ENCODE measurements at places on chromosomes 1 and 21.
A peak's percentile ranks its signal among the peaks of the same experiment; 100 is the strongest.

DNA sequence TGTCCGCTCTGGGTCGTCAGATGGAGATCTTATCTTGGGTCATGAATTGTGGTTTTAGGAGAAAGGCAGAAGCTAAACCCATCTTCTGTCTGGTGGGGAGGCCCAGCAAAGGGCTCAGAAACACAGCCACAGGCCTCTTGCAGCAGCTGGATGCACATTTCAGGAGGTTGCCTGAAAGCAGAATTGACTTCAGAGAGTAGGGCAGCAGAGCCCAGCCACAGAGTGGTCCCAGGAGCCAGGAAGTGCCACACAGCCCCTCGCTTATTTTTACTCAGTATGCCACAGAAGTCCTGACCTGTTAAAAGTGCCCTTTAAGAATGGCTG lies 8.3 kb upstream of the RIPK4 start:
- no peak overlapping the region for H3K4me3 ChIP-seq
- peaks cover 68% of the 10 kb centered on the region for H3K27me3 ChIP-seq
- H3K4me1 ChIP-seq = no peaks in the 10 kb centered on the region
- H3K36me3 ChIP-seq = no peaks in the 10 kb centered on the region
- no peak overlapping the region for H3K27ac ChIP-seq
- no peak for DNase-seq

DNA sequence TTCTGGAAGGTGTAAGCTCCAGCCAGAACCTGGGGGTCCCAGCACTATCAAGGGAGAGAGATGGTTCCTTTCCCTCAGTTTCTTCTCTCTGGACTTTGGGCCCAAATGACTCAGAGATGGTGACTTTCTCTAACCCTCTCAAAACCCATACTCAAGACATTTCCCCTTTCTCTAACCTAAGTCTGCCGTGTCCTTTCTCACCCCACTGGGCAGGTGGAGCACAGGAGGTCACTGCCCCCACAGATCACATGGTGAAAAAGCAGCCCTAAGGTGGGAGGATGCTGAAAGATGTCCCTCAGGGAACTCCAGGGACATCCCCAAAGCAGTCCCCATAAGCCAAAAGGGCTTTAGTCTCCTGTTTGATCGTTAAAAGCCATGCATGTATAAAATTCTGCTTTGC lies 173.7 kb downstream of the HIVEP3 start:
- no peaks in the 10 kb centered on the region for H3K36me3 ChIP-seq
- peaks cover 54% of the 10 kb centered on the region for H3K4me1 ChIP-seq
- no peak overlapping the region for H3K4me3 ChIP-seq
- DNase-seq = no peak
- H3K27me3 ChIP-seq = no peaks in the 10 kb centered on the region
- no peak overlapping the region for H3K27ac ChIP-seq

DNA sequence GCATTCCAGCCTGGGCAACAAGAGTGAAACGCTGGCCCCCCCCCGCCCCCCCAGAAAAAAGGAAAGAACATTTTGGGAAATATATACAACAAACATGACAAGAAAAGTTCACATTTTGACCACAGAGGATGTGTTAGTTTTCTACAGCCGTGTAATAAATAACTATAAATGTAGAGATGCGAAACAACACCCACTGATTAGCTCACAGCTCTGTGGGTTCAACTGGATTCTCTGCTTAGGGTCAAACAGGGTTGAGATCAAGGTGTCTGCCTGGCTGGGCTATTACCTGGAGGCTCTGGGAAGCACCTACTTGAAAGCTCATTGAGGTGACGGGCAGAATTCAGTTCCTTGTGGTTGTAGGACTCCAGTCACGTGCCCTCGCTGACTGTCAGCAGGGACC lies 11.1 kb upstream of the VPS26C start:
- H3K36me3 ChIP-seq = no peaks in the 10 kb centered on the region
- DNase-seq = no peak
- no peak overlapping the region for H3K4me3 ChIP-seq
- H3K4me1 ChIP-seq = peaks cover 2% of the 10 kb centered on the region

DNA sequence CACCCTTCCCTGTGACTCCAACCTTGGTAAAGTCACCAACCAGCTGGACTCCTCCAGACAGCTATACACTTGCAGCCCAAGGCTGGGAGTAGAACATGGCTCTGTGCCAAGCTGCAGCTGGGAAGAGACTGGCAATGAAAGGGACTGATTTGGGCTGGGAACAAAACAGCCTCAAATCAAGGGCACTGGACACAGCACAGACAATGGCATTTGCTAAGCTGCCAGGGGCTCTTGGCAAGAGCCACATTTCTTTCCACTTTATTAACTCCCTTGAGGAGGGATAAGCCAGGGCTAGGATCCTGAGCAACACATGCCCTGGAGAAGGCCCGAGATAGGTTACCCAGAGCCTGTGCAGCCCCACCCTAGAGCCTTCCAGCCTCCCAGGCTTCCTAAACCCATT lies 12.0 kb downstream of the SYT11 start:
- H3K4me1 ChIP-seq = peaks cover 1% of the 10 kb centered on the region
- no peak for DNase-seq
- H3K27ac ChIP-seq = no peak overlapping the region
- H3K36me3 ChIP-seq = peaks cover 2% of the 10 kb centered on the region
- H3K4me3 ChIP-seq = no peak overlapping the region

GRCh38 chr1:211376807-211377470 lies 50.3 kb downstream of the TRAF5 start:
- H3K4me3 ChIP-seq = no peak overlapping the region
- no peak for DNase-seq
- no peaks in the 10 kb centered on the region for H3K27me3 ChIP-seq
- peaks cover 26% of the 10 kb centered on the region for H3K4me1 ChIP-seq

GRCh38 chr1:154663471-154664060 lies 55.6 kb upstream of the ADAR start:
- peaks cover 2% of the 10 kb centered on the region for H3K4me1 ChIP-seq
- no peaks in the 10 kb centered on the region for H3K36me3 ChIP-seq
- no peak overlapping the region for H3K27ac ChIP-seq
- peaks cover 23% of the 10 kb centered on the region for H3K27me3 ChIP-seq
- no peak overlapping the region for H3K4me3 ChIP-seq

DNA sequence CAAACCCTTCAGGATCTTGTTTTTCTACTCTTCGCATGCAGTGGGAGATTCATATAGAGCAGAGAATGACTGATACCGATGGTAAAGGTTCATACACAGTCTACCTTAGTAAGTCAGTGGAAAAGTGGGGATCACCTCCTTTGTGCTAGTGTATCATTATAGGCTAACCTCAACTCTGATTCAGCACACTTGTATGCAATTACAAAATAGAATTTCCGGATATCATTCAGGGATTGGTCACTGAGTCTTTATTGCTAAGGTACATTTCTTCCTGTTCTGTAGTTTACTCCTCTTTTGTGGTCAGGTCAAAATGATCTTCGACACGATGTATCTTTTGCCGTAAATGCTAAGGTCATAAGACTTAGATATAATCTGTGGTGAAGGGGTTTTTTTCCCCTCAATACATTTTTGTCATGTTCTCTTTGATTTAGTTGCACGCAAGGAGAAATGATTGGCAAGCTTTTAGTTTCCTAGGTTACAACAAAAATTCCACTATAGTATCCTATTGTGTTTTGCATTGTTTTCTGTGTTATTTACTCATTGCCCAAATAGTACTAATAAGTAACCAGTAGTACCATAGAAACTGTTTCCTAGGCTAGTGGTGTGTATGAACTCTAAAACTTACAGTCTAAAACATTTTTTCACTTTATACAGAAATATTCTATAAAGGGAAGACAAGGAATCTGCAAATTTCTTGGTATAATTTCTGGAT lies 35.7 kb upstream of the PLA2G4A start:
- peaks cover 15% of the 10 kb centered on the region for H3K4me1 ChIP-seq
- H3K27me3 ChIP-seq = peaks cover 3% of the 10 kb centered on the region
- peak overlapping the region; percentile 1 for H3K4me3 ChIP-seq
- no peak for DNase-seq
- H3K36me3 ChIP-seq = no peaks in the 10 kb centered on the region

DNA sequence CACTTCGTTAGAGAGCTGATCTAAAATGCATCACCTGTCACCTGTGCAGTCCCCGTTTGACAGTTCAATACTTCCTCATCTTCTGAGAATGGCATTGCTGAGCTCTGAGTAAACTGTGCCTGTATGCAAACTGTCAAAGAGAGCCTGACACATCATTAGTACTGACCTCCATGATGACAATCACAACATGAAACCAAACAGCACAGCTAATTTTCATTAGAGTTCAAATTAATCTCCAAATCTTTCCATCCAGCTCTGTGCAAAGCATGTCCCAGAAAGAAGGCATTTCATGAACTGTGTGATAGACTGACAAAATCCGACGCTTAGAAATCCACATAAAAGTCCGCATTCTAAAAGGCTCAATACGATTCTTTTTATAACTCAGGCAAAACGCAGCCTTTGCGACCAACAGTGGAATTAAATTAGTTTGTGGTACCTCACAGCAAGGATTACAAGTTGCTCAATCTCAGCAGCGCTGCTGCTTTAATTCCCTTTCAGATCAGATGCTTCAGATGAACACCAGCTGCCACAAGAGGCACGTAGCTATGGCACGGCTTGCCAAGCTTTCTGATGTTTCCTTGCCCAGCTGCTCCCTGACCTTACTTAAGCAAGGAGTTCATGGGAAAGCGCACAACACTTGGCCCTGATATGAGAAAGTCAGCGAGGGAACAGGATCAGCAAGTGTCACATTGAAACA lies 765.5 kb upstream of the PRMT6 start:
- no peak overlapping the region for H3K4me3 ChIP-seq
- no peaks in the 10 kb centered on the region for H3K27me3 ChIP-seq
- no peaks in the 10 kb centered on the region for H3K36me3 ChIP-seq
- H3K4me1 ChIP-seq = no peaks in the 10 kb centered on the region
- no peak for DNase-seq
- no peak overlapping the region for H3K27ac ChIP-seq

- H3K27me3 ChIP-seq = no peaks in the 10 kb centered on the region
- no peak overlapping the region for H3K4me3 ChIP-seq
- H3K4me1 ChIP-seq = peaks cover 4% of the 10 kb centered on the region
- no peak for DNase-seq
Measured at GRCh38 chr1:62809788-62810187, 25.9 kb downstream of the ATG4C start.

DNA sequence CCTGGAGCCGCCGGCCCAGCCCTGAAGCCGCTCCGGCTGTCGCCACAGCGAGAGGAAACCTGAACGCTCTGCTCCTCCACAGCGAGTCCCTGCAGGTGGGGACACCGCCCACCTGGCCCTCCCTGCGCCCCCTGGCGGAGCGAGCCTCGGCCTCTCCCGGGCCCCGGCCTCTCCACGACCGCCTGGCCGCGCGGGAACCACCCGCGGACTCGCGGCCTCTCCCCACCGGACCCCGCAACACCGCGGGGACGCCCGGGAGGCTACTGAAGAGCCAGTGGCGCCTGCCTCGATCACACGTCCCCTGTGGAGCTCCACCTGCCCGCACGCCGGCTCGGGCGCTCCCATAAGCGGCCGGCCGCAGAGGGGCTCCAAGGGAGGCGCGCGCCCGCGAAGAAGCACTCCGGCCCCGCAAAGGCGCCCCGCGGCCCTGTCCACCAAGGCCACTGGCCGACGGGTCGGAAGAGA lies 109.6 kb downstream of the KCNN3 start:
- H3K4me1 ChIP-seq = peaks cover 26% of the 10 kb centered on the region
- H3K4me3 ChIP-seq = peak overlapping the region; percentile 62
- H3K27ac ChIP-seq = no peak overlapping the region
- H3K36me3 ChIP-seq = no peaks in the 10 kb centered on the region

GRCh38 chr1:97898948-97899347 lies 21.9 kb downstream of the DPYD start:
- no peak overlapping the region for H3K4me3 ChIP-seq
- no peak overlapping the region for H3K27ac ChIP-seq
- DNase-seq = no peak

- no peaks in the 10 kb centered on the region for H3K36me3 ChIP-seq
- H3K4me3 ChIP-seq = no peak overlapping the region
- peaks cover 1% of the 10 kb centered on the region for H3K4me1 ChIP-seq
- H3K27ac ChIP-seq = no peak overlapping the region
Measured at GRCh38 chr1:67764633-67765032, 68.6 kb downstream of the GNG12 start.

GRCh38 chr1:112674986-112675727 lies 698 bp downstream of the MOV10 start:
- peaks cover 37% of the 10 kb centered on the region for H3K36me3 ChIP-seq
- H3K27ac ChIP-seq = peak overlapping the region; percentile 99
- no peaks in the 10 kb centered on the region for H3K27me3 ChIP-seq
- H3K4me3 ChIP-seq = peak overlapping the region; percentile 98
- peaks cover 41% of the 10 kb centered on the region for H3K4me1 ChIP-seq

DNA sequence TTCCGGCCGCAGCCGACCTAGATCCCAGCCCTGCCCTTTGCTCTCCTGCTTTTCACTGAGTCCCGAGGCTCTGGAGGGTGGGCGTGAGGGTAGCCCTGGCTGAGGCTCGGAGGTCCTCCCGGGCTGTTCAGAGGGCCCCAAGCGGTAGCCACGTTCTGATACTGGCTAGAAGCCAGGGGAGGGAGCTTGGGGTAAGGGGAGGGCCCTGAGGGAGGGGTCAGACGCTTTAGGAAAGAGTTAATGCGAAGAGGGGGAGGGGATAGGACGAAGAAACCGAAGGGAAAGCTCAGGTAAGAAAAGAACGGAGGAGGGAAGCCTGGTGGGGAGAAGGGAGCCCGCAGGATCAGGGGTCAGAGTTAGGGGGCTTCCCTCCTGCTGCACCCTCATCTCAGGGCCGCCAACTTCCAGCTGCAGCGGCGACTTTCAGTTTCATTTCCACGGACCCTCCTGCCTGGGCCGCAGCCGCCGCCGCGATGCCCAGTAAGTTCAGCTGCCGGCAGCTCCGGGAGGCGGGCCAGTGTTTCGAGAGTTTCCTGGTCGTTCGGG lies at the start of gene MOV10:
TSS of gene MOV10 (plus strand) at position 220 of the 546 bp plus-strand sequence. CDS start at position 474, 254 bp downstream.
- peak within 1 kb of the TSS; percentile 98 for H3K4me3 ChIP-seq
- DNase-seq = peak; percentile 54
- peaks cover 41% of the 10 kb centered on the region for H3K36me3 ChIP-seq
- peaks cover 40% of the 10 kb centered on the region for H3K4me1 ChIP-seq
- H3K27me3 ChIP-seq = no peaks in the 10 kb centered on the region

GRCh38 chr1:13706046-13706445 lies 6.1 kb downstream of the PRDM2 start:
- peaks cover 3% of the 10 kb centered on the region for H3K36me3 ChIP-seq
- H3K27ac ChIP-seq = peak overlapping the region; percentile 13
- DNase-seq = no peak
- no peak overlapping the region for H3K4me3 ChIP-seq
- peaks cover 32% of the 10 kb centered on the region for H3K4me1 ChIP-seq
- no peaks in the 10 kb centered on the region for H3K27me3 ChIP-seq

DNA sequence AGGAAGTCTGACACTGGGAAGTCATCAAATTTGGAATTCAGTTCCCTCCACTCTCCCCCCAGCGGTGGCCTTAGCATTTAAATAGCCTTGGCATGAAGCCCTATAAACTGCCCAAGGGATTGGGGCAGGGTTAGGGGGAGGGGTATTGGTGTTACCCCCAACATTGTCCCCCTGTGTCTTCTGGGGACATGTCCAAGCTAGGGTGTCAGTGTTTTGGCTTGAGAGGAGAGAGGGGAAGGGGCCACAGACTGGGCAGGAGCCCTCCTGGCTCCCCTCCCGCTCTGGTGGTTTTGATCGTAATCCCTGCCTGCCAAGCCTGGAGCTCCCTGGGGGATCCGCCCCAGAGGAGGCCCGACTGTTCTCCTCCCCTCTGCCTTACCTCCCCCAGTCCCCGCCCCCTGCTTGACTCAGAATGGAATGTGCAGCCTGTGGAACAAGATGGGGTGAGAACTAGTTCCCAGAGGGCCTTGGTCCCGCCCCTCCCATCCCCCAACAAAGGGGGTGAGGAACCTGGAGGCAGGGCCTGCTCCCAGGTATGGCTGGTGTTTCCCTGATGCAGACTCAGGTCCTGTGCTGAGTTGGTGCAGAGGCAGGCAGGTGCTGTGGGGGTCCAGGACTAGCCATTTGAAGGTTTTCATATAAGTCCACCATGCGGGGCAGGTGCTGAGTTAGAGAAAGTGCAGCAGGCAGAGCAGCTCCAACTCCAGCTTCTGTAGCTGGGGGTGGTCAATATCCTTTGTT lies 7.4 kb downstream of the SOX13 start:
- no peak overlapping the region for H3K4me3 ChIP-seq
- DNase-seq = no peak
- peaks cover 1% of the 10 kb centered on the region for H3K4me1 ChIP-seq
- no peaks in the 10 kb centered on the region for H3K36me3 ChIP-seq
- H3K27me3 ChIP-seq = peaks cover 31% of the 10 kb centered on the region
